ENCODE measurements at places on chromosomes 16 and 17. TPM values are rescaled to one million over a fixed set of nuclear protein-coding genes. Genes with fewer than 3 reads are reported as not detected.
A peak's percentile ranks its signal among the peaks of the same experiment; 100 is the strongest.

Gene TM4SF5
- not detected for total RNA-seq

Gene HS3ST2
- 1.9 TPM for total RNA-seq

Gene RHBDL1
- 0.88 TPM for total RNA-seq

DNA sequence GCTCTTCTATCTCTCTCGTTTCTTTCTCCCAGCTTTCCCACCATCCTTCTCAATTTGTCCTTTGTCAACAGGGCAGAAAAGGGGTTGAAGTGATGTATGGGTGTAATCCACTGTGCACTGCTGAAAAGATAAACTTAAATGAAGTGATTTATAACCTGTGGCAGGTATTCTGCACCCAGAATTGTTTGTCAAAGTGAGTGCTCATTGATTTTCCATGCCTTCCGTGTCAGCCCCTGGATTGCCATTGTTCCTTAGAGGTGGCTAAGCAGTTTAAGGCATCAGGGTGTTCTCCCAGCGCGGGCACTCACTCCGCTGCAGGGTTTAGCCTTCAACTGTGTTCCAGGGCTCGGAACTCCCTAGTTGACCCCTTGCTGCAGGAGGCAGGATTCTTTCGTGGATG is 82.9 kb downstream of the PITPNC1 start:
- no peak for DNase-seq

GRCh38 chr17:17830740-17831207 is 6.0 kb downstream of the SREBF1 start:
- no peak for DNase-seq

DNA sequence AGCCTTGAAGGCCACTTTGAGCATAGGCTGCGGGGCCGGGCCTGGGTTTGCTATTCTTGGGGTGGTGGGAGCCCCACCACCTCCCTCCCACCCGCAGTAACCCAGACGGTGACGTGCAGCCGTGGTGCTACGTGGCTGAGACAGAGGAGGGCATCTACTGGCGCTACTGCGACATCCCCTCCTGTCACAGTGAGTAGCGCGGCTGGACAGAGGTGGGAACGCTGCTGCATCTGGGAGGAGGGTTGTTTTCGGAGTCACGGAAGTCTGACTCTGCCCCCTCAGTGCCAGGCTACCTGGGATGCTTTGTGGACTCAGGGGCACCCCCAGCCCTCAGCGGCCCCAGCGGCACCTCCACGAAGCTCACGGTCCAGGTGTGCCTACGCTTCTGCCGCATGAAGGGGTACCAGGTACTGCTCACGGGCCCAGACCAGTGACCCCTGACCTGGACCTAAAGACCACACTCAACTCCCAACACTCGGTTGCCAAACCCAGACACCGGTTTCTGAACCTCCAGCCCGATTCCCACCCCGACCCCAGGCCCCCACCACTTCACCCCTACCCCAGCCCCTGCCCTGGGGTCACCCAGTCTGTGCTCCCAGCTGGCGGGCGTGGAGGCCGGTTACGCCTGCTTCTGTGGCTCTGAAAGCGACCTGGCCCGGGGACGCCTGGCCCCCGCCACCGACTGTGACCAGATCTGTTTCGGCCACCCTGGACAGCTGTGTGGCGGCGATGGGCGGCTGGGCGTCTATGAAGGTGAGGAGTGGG is 2.1 kb downstream of the KREMEN2 start:
- no peak for DNase-seq

DNA sequence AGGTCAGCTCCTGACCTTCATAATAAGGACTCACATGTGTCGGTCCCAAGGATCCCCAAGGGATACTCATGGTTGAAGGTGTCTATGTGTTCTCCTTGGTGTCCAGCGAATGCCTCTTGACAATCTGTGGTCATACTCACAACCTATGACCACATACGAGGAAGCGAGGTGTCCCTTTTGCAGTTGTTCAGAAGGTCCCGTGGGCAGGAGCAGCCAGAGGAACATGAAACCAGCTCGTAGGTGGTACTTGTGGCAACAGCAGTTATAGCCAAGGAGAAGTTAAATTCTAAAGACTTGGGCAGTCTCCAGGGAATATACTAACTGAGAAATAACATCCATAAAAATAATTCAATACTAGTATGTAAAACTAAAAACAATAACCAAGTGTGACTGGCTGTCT is 685.3 kb downstream of the WWOX start:
- DNase-seq, result no peak

GRCh38 chr16:85945424-85945751 is 46.4 kb downstream of the IRF8 start:
- DNase-seq, result no peak

GRCh38 chr16:25212636-25213035 is 4.1 kb upstream of the AQP8 start:
- no peak for DNase-seq

DNA sequence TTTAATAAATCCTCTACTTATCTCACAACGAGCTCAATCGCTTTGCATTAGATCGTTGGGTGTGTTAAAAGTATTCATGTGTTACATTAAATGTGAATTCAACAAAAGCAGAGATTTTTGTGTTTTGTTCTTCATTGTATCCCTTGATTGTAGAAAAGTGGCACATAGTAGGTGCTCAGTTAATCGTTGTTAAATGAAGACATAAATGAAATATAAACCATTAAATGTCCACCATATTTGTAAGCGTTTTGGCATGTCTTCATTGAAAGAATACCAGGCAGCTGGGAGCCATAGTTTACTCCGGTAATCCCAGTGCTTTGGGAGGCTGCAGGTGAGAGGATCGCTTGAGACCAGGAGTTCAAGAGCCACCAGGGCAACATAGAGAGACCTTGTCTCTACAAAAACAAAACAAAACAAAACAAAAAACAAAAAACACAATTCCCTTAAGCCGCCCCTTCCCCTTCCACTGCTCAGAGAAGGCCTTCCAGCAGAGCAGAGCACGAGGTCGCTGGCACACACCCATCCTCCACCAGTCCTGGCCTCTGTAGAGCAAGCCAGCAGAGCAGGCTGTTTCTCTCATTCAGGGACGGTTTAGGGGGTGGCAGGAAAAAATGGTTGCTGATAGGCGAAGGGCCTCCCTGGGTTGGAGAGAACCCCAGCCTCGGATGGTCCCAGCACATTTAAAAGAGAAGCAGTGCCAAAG is 673 bp upstream of the CHD9 start:
- DNase-seq, result no peak

DNA sequence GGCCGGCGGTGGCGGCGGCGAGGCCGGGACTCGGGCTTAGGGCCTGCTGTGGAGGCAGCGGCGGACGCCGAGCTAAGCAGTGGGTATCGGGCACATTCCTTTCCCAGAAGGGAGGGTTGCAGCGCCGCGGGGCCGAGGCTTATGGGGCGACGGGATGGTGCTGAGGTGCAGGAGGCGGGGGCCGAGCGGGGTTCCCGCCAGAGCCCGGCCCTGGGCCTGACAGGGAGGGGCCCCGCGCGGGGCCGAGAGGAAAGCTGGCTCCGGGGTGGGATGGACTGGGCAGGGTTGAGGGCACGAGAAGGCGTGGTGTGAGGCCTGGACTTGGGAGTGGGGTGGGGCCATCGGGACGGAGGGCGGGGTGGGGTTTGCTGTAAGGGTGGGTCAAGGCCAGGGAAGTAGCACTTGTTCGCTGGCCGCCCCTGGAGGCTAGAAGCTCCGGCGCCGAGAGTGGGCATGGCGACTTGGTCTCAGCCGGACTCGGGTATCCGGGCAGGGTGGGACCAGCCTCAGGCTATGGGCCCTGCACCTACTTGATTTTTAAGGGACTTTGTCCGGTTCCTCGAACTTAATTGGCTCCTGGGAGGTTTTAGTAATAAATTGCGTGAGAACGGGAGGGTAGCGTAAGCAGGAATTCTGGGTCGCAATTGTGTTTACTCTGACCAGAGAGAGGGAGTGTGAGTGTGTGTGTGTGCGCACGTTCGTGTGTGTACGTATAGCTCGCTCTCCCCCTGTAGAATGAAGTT is 396 bp downstream of the NFE2L1 start:
- DNase-seq, result peak; percentile 96

DNA sequence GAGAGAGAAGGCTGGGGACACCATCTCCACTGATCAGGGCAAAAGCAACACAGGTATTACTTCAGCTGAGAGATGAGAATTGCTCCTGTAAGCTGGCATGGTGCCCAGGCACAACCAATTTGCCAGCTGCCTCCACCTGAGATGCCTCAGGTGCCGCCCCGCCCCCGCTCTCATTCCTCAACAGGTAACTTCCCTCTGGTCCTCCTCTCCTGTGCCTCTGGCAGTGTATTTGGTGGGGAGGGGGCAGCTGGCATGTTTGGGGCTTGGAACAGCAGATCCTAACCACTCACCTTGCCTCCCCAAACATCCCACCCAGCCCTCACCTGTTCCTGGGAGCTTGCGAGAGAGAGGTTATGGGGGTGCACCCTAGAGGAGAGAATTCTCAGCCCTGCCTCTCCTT is 2.9 kb upstream of the SRCIN1 start:
- no peak for DNase-seq

DNA sequence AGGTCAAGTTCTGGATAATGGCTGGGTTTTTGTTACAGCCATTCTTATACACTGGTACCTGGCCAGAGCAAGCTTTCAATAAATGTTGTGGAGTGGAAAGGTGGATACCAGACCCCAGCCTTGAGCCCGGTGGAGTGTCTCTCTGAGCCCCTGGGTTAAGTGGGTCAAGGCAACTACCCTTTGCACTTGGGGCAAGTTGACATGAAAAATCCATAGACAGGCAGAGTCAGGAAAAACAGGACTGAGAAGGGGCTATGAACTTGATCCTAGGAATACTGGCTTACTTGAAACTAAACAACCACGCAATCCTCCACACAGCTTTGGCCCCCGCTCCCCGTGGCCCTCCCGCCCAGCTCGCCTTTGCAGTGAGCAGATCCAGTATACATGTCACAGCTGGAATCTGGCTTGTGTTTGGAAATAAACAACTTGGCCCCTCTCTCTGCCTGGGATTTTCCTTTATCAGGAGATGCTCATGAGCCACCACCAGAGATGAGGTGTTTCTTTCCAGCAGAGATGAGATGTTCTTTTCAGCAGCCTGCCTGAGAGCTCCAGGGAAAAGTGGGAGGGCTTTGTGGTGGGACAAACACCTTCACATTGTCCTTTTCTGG is 65.9 kb downstream of the KSR1 start:
- no peak for DNase-seq

- DNase-seq, result no peak
Observed at GRCh38 chr16:70482624-70483023, 28.2 kb downstream of the FCSK start.

DNA sequence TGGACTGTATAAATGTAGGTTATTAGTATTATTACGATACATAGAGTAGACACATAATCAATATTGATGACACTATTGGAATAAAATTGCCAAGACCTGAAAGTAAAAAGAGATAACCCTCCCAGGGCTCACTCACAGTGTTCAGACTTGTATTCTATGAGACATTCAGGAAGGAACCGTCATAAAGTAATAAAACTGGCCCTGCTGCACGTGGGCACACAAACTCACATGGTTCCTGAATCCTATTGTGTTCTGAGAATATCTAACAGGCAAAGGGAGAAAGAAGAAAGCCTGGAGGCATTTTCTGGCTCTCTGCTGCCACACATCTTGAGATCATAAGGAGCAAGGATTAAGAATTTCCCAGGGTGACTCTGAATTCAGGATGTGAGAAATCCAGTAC is 575.9 kb downstream of the HS3ST4 start:
- no peak for DNase-seq

DNA sequence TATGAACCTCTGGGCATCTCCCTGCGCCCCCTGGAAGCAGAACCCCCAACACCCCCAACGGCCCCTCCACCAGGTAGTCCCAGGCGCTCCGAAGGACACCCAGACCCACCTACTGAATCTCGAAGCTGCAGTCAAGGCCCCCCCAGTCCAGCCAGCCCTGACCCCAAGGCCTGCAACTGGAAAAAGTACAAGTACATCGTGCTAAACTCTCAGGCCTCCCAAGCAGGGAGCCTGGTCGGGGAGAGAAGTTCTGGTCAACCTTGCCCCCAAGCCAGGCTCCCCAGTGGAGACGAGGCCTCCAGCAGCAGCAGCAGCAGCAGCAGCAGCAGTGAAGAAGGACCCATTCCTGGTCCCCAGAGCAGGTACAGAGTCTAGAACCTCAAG is 1.5 kb downstream of the BCL6B start:
- DNase-seq, result no peak

DNA sequence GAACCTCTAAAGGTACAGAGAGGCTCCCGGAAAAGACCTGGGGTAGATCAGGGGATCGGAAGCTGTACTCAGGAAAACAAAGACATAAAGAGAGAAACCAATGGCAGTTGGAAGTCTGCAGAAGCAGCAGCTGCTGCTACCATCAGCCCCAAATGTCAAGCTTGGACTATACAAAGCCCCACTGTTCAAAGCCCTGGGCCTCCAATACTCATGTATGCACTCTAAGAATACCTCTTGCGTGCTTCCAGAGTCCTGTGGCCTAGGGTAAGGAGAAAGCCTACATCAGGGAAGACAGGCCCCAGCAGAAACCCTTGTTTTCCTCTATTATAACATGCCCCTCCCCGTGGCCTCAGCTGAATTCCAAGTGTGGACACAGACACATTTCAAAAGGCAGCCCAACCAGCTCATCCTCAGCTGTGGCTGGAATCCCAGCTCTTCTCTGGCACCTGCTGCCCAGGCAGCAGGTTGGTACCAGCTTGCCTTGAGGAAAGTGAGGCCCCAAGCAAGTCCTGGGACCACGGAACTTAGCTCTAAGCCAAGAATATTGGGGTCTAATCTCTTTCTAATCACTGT is 19.3 kb upstream of the MTMR4 start:
- no peak for DNase-seq

- DNase-seq, result no peak
Observed at GRCh38 chr16:7653746-7654461, 321.3 kb downstream of the RBFOX1 start.

GRCh38 chr16:82582975-82583374 is 43.8 kb upstream of the CDH13 start:
- no peak for DNase-seq

GRCh38 chr17:79109584-79109983 is 35.0 kb downstream of the ENGASE start:
- no peak for DNase-seq
